Fibroblast of skin of right quadriceps (primary cell): ENCODE measurements at places on chromosomes 5 and 9.

- DNase-seq, result no peak
Measured at GRCh38 chr5:167725741-167726140, 565.7 kb upstream of the WWC1 start.

DNA sequence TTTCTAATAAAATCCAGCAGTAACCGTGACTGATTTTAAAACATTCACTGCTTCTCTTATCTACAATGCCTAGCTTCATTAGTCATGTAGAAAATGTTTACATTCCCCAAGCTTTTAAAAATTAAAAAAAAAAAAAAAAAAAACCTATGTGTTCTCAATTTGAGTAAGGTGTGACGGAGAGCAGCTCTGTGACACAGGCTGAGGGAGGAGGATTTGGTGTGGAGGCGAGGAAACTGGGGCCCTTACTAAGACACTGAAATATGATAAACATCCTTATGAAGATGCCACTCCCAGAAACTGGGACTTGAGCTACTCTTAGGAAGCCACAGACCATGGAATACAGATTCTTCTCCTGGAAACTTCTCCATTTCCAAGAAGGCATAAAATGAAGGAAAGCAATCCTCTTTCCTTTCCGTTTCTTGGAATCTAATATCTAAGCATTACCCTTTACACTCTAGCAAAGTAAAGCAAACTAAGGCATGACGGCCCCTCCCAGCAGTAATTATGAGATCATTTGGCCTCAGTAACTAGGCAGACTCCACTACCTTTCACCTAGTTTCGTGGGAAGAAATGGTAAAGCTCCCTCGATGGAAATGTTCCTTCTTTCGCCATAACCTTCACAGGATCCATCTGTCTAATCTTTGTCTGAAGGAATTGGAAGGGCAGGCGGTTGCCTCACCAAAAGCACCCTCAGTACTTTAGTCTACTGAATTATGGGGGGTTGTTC lies 23.5 kb downstream of the GRAMD2B start:
- DNase-seq, result peak; percentile 78

DNA sequence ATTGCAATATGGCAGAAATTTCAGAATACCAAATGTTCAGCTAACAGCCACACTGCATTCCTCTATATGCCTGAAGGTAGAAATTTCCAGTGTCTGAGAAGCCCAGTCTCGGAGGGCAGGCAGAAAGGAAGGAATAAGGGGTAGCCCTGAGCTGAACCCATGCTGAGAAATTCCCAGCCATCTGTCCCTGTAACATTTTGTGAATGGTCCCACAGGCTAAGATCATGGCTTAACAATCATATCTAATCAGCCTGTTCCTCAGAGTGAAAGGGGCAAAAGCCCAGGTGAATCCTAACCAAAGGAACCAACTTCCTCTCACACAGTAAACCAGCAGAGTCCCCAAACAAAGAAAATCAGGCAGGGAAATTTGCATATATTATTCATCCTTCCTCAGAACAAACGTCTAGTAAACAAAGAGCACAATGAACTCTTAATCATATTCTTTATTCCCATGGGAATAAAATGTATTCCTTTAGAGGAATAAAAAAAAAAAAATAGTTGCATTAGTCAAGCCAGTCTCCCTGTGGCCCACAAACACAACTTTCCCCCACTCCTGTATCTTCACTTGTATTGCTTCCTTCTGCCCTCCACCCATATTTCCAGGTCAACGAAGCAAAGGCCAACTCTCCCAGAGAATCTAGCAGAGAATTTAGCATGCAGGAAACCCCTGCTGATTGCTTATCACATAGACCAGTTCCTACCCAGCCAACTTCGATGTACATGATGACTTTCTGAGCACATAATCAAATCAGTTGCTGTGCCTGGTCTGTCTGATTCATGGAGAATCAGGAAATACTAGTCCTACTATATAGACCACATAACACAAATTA lies 257.6 kb downstream of the FAM114A2 start:
- DNase-seq, result peak; percentile 23

DNA sequence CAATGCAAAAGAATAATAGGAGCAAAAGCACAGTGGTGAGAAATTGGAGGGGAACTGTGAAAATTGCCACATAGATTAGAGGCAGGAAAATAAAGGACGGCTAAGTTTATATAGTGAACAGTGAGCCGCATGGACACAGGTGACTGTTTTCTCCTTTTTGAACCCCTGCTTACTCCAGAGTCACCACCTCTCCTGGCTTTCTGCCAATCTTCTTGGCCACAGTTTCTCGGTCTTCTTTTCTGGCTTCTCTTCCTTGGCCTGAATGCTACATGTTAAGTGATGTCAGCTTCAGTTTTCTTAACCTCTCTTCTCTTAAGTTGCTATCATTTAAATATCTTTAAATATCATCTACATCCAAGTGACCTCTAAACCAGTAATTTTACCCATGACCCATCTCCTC lies 47.3 kb upstream of the CDKN2B start:
- no peak for DNase-seq

DNA sequence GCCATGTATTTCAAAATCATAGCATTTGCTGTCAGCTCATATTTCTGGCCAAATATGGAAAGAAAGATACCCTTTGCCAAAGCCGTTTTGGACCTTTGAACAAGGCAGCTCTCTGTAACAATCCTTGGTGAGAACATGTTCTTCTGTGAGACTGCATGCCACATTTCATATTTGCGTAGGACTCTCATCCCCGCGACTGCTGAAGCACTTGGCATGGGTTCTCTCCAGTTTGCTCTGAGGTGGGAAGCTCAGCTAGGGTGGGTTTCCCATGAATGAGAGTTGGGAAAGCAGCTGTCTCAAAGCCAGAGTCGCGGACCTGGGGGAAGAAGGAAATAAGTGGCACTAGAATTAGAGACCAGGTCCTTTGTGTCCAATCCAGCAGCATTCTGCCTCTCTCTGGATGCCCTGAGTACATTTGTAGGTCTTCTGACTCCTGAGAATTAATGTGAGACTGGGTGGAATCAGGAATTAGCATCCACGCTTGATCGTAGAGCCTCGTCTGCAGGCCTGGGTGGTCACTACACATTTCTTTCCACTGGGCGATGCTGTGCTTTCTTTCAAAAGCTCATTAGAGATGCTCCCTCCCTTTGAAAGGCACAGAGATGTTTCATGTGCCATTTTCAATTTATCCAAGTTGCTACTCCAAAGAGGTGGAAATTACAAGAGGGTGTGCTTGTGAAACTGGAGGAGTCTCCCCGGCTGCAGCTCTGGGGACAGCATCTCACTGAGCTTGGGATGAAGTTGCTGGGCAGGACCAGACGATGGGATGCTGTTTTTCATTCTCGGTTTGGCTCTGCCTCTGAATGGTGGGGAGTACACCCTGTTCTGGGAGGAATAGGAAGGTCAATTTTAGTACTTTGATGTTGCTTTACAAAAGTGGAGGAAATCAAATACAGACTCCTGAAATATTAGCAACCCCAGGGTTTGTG lies 197.2 kb downstream of the GADD45G start:
- DNase-seq, result no peak
